ENCODE measurements at places on chromosomes 1 and 21.

DNA sequence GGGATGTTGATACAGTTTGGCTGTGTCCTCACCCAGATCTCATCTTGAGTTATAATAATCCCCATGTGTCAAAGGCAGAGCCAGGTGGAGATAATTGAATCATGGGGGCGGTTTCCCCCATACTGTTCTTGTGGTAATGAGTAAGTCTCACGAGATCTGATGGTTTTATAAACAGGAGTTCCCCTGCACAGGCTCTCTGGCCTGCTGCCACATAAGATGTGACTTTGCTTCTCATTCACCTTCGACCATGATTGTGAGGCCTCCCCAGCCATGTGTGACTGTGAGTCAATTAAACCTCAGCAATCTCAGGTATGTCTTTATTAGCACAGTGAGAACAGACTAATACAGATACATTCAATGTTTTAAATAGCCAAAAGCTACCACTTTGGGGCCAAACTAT is 41.1 kb downstream of the SLC35F3 start:
- no peak for DNase-seq

DNA sequence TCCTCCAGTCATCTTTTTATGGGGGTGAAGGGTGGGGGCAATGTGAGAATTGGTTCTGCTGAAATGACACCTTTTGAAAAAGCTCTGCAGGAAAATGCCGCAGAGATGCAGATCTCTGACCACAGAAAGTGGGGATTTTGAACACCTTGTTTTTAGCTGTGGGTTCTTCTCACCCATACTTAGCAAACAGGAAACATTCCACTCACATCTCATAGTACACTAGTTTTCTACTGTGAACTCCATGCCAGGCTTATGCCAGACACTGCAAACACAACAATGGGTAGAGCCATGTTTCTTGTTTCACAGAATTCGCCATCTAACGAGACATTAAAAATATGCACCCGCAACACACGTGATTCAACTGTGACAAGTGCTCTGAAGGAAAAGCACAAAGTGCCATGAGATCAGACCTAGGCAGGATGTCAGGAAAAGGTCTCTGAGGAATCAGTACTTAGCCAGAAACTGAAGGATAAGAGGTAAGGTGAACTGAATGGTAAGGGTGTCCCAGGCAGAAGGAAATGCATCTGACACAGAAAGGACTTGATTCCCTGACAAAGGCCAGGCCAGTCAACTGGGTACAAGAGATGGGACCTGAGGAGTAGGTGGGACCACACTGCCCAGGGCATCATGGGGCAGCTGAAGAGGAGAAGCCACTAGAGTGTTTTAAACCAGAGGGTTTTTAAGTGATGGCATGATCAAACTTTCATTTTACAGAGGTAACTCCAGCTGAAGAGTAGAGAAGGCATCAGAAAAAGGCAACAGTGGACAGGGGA is 83.8 kb upstream of the JAK1 start:
- DNase-seq, result no peak

GRCh38 chr1:74429580-74429979 is 82.8 kb downstream of the LRRC53 start:
- no peak for DNase-seq

DNA sequence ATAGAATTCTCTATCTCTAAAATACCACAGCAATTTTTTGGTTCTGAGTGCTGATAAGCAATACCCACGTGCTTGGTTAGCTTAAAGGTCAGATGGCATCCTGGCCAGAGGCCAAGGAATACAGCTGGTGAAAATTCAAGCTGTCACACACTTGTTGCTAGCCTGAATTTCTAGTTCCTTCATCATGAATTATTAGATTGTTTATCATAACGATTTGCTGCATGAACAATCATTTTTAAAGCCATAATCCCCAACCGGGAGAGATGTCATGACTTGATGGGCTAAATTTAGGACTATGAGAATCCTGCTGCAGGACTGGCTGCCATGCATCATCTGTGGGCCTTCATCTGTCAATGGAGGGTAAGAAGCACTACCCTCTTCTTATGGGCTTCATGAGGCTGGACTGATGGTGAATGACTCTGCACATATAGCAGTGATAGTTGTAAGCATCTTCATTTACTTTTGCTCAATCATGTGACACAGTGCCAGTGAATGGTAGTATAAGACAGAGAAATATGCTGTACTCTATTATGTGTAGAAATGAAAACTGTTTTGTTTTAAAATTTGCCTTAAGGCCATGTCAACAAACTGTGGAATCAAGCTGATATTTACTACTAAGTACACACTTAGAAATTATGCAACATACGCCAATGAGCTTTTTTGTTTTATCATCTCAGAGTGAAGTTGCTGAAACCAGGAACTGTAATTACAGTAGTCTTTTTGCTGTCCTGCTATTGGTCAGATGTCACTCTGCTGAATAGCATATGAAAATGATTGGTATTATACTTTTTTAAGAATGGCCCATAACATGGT is 80.5 kb upstream of the RALGPS2 start:
- no peak for DNase-seq

- DNase-seq, result no peak
These were observed 5.8 kb downstream of the CELSR2 start for GRCh38 chr1:109255097-109255651.

DNA sequence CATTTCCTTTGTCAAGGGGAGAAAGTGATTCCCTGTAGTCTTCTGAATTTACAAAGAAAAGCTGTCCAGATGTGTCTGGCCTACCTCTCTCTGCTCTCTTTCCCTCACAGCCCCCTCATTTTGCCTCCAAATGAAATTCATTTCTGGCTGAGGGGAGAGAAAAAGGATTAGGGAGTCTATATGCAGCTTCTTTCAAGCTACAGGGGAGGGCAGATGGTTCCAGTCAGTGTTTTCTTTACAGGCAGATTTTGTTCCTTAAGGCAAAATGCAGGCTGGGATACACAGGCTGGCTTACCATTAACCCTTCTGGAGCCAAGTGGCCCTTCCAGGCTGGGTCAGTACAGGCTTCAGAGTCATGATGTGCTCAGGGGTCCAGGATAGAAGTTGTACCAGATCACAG is 198.1 kb upstream of the USP24 start:
- DNase-seq, result no peak

- DNase-seq, result no peak
These were observed 129.6 kb downstream of the USH2A start for GRCh38 chr1:216293683-216294082.

DNA sequence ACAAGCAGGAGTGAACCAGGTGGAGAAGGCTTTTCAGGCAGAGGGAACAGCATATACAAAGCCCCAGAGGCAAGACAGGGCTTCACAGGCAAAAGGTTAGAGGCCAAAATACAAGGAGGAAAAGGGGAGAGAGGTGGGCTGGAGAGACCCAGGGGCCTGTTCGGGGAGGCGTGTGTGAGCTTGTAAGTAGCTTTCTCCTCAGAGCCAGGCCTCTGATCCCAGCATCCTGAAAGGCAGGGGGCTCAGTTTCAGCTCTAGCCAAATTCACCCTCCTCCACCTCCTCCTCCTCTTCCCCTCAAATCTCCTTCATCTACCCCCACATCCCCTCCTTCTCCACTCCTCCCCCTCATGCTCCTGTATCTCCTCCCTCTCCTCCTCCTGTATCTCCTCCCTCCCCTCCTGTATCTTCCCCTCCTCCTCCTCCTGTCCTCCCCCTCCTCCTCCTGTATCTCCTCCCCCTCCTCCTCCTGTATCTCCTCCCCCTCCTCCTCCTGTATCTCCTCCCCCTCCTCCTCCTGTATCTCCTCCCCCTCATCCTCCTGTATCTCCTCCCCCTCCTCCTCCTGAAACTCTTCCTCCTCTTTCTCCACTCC is 148.6 kb downstream of the ST6GALNAC5 start:
- DNase-seq, result no peak

- DNase-seq, result no peak
These were observed 62.8 kb downstream of the EDEM3 start for GRCh38 chr1:184691719-184692324.

DNA sequence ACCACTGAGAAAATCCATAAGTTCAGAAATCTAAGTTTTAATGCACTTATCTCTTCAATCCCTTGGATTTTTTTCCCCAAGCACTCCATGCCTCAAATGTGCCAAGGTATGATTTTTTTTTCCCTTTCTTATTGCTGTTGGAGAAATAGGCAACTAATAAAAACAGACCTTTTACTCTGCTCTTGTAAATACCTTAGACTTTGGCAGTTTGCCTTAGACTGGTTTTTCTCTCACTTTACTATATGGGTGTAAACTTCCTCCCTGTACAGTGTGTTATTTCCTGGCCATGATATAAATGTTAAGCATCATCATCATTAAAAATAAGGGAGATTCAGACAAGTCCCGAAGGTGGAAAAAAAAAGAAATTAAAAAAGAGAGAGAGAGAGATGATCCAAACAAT is 65.7 kb downstream of the LRRC8C start:
- no peak for DNase-seq

DNA sequence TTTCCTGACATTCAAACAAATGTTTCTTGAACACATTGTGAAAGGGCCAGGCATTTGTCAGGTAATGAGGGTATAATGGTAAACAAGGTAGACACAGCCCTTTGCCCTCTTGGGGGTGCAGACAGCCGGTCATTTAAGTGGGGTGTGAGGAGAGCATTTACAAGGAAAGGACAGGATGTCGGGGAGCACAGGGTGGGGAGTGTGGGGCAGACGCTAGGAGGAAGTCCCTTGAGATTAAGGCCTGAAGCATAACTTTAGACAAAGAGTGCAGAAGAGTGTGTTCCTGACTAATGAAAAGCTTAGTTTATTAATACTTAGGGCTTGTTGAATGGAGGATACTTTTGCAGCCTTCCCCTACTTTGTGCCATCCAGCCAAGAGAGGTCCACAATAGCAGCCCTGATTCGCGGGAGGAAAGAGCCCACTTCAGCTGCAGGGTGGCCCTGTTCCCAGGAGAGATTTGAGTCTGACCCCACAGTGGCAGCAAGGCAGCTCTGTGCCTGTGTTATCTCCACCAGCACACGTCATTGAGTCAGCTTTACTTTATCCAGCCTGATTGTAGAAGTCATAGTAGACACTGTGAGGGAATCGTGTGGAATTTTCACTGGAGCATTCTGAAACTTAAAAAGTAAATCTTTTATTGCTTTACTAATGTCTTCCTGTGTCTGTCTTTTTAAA is 35.1 kb downstream of the MPZL1 start:
- DNase-seq, result no peak

DNA sequence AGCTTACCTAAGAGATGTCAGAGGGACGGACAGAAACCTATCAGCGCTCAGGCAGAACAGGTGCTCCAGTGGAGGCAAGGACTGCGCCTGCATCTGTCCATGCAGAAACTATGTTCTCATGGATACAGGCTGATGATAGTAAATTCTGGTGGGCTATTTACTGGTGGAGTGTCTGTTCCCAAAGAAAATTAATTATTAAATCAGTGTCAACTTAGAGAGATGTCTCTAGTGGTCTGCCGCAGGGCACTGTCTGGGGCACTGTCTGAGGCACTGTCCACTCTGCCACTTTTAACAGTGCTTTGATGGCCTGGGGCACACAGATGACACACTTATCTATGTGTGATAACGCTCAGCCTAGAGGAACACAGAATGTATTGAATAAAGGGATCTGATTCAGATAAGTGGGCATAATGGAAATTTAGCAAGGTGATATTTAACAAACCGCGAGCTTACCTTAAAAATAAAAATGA is 148.1 kb downstream of the RGS7 start:
- DNase-seq, result no peak

DNA sequence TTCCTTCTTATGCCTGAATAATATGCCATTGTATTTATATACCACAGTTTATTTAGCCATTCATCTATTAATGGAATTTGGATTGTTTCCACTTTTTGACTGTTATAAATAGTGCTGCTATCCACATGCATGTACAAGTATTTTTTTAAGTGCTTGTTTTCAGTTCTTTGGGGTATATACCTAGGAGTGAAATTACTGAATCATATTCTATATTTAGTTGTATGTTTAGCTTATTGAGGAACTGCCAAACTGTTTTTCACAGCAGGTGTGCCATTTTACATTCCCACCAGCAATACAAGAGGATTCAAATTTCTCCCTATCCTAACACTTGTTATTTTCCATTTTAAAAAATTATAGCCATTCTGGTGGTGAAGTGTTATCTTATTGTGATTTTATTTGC is 7.6 kb upstream of the HJV start:
- DNase-seq, result no peak

- DNase-seq, result no peak
These were observed 75.1 kb upstream of the WLS start for GRCh38 chr1:68307378-68307787.

GRCh38 chr21:42970946-42971653 is 3.3 kb upstream of the PKNOX1 start:
- no peak for DNase-seq

DNA sequence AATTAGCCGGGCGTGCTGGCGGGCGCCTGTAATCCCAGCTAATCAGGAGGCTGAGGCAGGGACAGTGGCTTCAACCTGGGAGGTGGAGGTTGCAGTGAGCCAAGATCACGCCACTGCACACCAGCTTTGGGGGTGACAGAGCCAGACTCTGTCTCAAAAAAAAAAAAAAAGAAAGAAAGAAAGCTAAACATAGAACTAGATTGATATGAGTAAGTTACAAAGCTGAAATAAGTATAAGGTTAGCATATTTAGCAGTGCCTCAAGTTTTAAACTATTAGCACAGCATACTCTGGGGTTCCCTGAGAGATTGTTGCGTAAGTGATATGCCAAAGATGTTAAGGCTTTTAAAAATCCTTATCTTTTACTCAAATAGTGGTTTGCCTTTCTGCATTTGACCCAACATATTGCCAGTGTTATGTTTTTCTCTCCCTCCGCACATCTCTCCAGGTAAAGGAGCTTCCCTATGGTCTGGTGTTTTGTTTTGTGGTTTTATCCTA is 126.1 kb downstream of the CD247 start:
- no peak for DNase-seq
